ENCODE measurements at places on chromosomes 7 and 10.

GRCh38 chr7:113912876-113913275 lies 5.9 kb downstream of the PPP1R3A start:
- no peak for DNase-seq

DNA sequence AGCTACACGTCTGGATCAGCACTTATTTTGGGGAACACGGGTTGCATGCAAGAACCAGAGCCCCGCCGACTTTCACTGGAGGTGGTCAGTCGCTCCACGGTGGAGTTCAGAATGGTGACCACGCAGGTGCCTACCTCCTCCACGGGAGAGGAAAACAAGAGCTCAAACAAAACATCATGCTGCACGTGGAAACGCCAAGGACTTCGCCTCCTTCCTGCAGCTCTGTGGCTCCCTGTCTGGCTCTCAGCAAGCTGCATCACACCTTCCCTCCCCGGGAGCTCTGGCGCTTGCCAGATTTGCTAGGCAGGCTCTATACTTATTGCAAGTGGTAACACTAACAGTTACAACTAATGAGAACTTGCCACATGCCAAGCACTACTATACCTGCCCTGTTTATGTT lies 26.0 kb downstream of the GSDME start:
- no peak for DNase-seq

DNA sequence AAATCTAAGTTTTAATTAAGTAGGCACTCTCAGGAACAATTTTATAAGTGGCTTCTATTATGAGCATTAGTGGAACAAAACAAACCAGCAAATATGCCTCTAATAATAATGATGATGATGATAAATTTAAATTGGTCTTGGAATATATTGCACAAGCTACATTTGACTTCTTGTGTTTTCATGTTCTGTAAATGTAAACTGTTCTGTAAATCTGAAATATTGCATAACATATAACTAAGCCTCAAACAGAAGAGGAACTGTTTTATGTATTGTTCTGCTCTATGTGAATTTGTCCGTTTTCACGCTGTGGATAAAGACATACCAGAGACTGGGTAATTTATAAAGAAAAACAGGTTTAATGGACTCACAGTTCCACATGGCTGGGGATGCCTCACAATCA lies 625.2 kb upstream of the CELF2 start:
- no peak for DNase-seq

DNA sequence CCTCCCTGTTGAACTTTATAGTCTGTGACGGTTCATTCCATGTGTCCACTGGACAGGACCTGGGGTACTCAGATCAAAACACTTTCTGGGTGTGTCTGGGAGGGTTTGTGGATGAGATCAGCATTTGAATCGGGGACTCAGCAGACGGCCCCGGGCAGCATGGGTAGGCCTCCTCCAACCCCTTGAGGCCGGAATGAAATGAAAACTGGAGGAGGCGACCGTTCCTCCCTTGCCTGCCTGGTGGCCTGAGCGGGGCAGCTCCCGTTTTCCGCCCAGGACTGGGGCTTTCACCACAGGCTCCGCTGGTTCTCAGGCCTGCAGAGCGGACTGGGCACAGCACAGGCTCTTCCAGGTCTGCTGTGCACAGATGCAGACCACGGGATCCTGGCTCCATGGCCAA lies 247.7 kb downstream of the MAD1L1 start:
- DNase-seq: no peak

GRCh38 chr7:39525926-39526325 lies 40.3 kb upstream of the YAE1 start:
- DNase-seq: no peak

- no peak for DNase-seq
Measured at GRCh38 chr10:84511106-84511505, 182.7 kb downstream of the CCSER2 start.

DNA sequence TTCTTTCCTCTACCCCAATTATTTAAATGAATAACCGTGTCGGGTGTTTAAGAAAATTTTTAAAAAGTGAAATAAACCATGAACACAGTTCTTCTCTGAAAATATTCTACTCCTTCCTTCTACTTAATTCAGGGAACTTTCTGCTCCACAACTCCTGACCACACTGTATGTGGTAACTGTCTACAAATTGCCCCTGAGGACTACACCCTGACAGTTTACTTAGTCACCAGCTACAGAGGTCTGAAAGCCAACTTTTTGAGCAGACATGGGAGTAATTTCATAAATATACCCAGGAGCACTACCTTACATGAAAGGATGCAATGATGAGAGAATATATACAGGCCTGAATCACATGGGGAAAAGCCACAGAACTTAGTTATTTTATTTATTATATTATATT lies 523.2 kb upstream of the SORCS1 start:
- DNase-seq: no peak

DNA sequence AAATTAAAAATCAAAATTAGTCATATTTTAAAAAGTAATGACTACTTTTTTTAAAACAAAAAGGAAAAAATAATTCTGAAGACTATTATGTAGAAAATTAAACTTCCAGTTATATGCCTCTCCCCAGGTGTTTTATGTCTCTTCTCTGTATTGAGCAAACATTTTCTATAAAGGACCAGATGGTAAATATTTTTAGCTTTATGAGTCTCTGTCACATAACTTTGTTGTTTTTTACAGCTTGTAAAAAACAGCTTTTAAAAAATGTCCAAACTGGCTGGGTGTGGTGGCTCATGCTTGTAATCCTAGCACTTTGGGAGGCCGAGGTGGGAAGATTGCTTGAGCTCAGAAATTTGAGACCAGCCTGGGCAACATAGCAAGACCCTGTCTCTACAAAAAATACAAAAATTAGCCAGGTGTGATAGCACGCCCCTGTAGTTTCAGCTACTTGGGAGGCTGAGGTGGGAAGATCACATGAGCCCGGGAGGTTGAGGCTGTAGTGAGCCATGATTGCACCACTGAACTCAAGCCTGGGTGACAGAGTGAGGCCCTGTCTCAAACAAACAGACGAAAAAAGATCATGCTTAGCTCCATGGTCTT lies 23.5 kb downstream of the GARS1 start:
- DNase-seq: no peak

DNA sequence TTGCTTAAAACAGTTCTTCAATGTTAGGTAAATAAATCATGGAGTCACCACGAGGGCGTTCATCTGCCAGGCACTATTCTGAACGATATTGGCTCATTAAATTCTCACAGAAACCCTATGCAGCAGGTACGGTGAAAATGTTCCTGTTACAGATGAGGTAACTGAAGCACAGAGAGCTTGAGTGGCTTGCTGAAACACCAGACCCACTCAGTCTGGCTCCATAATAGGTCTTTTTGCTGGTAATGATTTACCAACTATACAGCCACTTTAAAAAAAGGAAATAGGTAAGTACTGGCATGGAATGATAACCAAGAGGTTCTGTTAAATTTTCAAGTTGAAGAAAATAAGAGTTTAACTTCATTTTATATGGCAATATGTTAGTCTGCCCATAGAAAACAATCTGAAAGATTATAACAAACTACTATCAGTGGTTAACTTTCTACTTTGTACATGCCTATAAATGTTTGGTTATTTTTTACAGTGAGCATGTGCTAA lies 1.3 kb upstream of the TM9SF3 start:
- peak; percentile 35 for DNase-seq

DNA sequence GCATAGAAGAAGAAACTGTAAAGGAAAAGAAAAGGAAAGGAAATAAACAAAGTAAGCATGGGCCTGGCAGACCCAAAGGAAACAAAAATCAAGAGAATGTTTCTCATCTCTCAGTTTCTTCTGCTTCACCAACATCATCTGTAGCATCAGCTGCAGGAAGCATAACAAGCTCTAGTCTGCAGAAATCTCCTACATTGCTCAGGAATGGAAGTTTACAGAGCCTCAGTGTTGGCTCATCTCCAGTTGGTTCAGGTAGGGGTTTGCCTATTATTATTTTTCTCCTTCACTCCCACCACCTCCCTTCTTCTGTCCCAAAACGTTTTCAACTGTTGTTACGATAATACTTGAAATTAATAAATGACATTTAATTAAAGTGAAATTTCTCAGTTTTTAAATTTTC lies 139.6 kb downstream of the MLLT10 start:
- no peak for DNase-seq

DNA sequence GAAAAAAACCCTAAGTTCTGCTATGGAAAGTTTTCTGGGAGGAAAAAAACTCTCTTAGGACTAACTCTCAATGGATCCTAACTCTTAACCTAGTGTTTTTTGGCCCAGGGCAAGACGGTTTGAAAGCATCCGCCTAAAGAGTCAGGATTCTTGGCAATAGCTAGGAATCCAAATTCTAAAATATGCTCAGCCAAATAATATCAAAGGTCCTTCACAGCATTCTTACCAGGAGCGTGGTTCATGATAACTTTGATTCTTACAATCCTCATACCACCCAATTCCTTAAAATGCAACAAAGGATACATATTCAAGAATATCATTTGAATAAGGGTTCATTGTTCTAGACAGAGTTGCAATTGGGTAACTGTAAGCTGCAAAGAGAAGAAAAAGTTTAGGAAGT lies 21.3 kb downstream of the CPA1 start:
- no peak for DNase-seq
